NCI-H82 (cell line): ENCODE measurements at places on chromosomes 11 and 22.
A peak's percentile ranks its signal among the peaks of the same experiment; 100 is the strongest.

GRCh38 chr22:36355362-36355761 lies 32.4 kb downstream of the MYH9 start:
- no peak for DNase-seq

GRCh38 chr22:41367680-41368542 lies 13.8 kb upstream of the TEF start:
- peak; percentile 56 for DNase-seq

- DNase-seq, result no peak
Observed at GRCh38 chr11:10495464-10495786, 40.4 kb downstream of the AMPD3 start.

DNA sequence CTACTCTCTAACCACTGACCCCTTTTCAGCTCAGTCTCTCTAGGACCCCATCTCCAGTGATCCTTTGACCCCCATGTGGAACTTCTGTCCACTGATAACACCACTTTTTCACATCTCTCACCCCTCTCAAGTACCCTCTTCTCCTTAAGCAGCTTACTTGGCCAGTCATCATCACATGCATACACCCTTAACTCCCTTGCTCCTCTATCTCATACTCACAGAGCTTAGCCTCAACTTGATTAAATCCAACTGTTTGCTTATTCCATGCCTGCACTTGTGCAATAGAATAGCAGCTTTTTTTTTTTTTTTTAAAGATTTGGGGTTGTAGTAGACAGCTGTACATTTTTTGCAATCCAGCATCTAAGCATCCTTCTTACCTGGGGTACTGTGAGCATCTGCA lies 22.2 kb downstream of the AQP11 start:
- no peak for DNase-seq

- no peak for DNase-seq
Observed at GRCh38 chr22:23410411-23410810, 169.7 kb downstream of the IGLL1 start.

DNA sequence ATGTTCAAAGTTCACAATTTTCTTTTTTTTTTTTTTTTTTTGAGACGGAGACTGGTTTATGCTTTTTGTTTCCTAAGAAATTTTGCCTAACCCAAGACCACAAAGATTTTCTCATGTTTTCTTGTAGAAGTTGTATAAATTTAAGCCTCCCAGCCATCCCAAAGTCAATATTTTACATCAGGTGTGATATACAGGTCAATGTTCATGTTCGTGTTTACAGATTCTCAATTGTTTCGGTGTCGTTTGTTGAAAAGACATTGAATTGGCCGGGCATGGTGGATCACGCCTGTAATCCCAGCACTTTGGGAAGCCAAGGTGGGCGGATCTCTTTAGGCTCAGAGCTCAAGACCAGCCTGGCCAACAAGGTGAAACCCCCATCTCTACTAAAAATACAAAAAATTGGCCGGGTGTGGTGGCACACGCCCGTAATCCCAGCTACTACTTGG lies 15.4 kb downstream of the FRMD8 start:
- DNase-seq, result no peak

DNA sequence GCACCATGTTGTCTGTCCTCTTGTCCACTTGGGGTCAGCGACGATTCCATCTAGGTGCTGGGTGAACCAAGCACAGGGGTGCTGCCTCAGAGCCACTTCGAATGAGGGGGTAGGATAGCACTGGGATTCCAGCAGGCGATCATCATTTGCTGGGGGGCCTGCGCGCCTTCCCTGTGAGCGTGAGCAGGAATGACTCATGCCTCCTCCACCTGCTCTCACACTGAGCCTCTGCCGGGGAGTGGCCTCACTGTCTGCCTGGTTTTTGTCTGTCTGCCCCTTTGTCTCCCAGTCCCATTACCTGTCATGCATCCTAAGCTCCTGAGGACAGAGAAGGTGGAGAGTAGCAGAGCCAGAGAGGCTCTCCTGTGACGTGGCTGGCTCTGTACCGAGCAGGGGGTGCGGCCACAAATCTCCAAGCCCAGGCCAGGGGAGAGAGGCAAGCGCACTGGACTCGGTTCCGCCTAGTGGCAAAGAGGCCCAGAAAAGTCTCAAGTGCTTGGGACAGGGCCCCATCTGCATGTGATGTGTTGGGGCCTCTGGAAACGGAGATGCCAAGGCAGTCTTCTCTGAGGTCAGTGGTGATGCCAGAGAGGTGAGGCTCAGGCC lies 30.8 kb downstream of the RSPH14 start:
- DNase-seq, result peak; percentile 12

- no peak for DNase-seq
Observed at GRCh38 chr22:20980938-20981722, 967 bp upstream of the LZTR1 start.

GRCh38 chr11:62419314-62419929 lies 589 bp downstream of the SCGB1A1 start:
- DNase-seq, result no peak

GRCh38 chr11:44537679-44538078 lies 27.8 kb upstream of the CD82 start:
- no peak for DNase-seq
